Astrocyte of the cerebellum (primary cell): ENCODE measurements at places on chromosomes 1 and 21.

DNA sequence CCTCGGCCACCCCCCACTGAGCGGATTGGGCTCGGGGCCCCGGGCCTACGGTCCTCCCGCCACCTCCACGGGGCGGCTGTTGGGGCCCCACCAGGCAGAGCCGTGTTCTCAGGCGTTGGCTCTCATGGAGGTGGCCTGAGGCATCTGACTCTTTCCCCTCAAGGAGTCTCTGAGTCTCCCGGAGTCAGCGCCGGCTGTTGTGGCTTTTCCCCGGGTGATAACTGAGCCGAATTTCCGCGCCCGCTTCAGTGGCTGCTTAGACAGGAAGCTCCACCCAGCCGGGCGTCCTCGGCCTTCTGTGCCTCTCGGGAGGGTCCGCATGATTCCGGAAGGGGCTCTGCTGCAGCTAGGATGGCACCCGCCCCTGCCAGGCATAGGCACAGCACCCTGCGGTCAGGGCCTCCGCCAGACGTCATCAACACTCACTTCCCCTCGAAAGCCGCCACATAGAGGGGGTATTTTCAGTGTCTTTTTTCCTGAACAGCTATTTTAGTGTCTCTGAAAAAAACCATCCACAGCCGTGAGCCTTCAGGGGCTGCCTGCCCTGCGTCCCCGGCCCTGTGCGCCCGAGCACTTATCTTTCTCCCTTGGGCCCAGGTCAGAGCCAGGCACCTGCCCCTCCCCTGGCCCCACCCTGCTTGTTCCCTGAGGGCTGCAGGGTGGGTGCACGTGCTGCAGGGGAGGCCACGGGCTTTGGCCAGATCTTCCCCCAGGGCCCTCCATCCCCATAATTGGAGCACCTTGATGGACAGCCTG lies 72.9 kb downstream of the SKI start:
- no peak for DNase-seq

DNA sequence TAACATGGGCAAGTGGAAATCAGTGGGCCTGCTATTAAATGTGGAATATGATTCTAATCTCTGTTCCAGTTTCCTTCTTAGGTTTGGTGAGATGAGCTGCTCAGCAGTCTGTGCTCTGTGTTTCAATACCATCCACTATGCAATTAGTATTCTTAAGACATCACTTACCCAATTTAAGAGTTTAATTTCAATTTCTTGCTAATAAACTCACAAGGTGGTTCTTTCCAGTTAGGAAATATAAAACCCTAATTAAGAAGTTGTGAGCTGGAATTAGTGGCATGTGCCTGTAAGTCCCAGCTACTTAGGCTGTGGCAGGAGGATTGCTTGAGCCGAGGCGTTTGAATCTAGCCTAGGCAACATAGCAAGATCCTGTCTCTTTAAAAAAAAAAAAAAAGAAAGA lies 51.7 kb downstream of the MPZL1 start:
- DNase-seq, result no peak

GRCh38 chr1:243291292-243291691 lies 35.5 kb downstream of the SDCCAG8 start:
- DNase-seq, result no peak

DNA sequence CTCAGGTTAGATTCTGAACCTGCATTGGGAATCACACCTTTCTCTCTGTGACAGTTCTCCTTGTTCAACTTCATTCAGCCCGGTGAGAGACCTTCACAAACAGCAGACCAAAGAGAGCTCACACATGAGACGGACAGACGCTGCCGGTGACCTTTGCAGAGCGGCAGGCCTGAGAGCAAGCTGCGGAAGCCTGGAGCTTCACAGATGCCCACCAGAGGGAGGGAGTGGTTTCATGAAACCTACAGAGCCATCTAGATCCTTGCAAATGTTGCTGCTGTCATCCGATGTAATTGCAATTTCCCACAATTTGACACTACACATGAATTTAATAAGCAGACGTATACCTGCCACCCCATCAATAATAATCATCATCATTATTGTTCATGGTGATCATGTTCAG lies 39.4 kb downstream of the GRIK3 start:
- no peak for DNase-seq

DNA sequence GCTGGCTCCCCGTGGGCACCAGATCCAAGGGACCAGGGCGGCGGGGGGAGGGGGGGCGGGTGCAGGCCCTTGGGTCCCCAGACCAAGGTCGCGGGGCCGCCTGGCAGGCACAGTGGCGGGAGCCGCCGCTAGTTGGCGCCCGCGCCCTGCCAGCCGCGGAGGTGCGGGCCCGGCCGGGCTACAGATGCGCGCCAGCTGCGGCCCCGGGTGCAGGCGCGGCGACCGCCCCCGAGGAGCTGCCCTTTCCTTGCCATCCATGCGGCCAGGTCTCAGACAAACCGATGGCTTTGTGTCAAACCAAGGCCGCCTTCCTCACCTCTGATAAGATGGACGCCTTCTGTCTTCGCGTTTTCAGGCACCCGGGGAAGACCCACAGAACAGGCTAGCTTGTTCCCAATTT lies 2.2 kb upstream of the RUNX3 start:
- no peak for DNase-seq

GRCh38 chr1:15008783-15009729 lies 144.5 kb upstream of the TMEM51 start:
- peak; percentile 49 for DNase-seq

DNA sequence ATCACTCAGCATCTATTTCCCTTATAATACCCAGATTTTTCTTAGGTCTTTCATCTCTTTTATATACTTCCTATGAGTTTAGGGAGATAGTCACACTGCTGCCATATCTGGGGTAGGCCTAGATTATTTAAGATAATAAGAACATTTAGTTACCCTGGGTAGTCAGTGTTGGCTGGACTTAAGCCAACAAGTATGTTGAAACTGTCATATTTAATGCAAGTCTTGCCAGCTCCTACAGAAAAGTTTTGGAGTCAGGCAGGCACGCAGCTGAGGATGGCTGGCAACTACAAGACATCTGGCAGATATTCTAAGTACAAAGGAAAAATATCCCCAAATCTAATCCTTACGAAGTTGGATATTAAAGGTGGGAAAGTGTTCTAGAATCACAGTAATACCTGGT lies 19.2 kb upstream of the DEPDC1 start:
- no peak for DNase-seq

GRCh38 chr1:119323216-119323982 lies 45.2 kb upstream of the HAO2 start:
- no peak for DNase-seq

GRCh38 chr1:106603616-106604015 lies 452.9 kb upstream of the PRMT6 start:
- no peak for DNase-seq

GRCh38 chr1:67635055-67635809 lies 49.8 kb upstream of the GADD45A start:
- no peak for DNase-seq

DNA sequence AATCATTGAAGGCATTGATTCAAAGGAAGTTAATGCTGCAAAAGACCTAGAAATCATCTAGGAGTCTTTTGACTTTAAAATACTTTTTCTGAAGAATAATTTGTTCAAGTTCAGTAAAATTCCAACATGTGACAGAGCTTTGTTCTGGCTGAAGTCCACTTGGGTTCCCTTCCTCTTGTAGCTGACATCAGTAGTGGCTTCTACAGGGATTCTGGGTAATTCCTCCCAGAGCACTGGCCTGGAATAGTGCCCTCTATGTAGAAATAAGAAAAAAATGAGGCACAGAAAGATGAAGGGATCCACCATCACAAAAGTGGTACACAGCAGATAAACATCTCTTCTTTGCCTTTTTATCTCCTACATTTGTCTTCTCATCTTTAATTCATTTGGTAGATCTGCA lies 548.1 kb downstream of the LTN1 start:
- DNase-seq, result no peak

DNA sequence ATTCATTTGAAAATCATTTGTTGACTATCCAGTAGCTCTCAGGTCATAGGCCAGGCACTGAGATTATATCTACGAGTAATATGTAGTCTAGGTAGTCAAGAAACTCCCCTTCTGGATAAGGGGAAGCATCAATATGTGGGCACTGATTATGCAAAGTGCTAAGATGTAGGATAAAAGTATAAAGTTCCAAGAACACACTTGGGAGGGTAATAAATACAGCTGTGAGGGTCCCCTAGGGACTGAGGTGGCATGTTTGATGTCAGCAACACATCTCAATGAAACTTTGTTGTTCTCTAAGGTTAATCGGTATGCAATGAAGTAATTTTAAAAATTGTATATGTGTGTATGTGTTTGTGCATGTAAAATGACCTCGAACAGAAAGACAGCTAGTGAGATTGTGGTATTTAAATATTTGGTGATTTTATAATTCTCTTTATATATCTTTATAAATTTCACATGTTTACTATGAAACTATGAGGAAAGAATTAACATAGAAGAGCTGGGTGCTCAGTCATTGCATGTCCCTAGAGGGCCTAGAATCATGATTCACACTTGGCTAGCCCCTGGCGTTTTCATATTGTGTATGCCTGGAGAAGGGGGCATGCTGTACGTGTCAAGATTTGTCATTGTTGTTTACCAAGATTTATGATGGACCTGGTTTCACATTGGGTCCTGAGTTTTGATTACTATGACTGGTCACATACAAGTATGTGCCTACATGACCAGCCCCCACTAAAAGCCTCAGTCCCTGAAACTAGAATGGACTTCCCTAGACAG lies 140.1 kb upstream of the DUSP10 start:
- DNase-seq, result no peak

- DNase-seq, result no peak
These were observed 453.8 kb downstream of the PTPRU start for GRCh38 chr1:29690156-29690555.

DNA sequence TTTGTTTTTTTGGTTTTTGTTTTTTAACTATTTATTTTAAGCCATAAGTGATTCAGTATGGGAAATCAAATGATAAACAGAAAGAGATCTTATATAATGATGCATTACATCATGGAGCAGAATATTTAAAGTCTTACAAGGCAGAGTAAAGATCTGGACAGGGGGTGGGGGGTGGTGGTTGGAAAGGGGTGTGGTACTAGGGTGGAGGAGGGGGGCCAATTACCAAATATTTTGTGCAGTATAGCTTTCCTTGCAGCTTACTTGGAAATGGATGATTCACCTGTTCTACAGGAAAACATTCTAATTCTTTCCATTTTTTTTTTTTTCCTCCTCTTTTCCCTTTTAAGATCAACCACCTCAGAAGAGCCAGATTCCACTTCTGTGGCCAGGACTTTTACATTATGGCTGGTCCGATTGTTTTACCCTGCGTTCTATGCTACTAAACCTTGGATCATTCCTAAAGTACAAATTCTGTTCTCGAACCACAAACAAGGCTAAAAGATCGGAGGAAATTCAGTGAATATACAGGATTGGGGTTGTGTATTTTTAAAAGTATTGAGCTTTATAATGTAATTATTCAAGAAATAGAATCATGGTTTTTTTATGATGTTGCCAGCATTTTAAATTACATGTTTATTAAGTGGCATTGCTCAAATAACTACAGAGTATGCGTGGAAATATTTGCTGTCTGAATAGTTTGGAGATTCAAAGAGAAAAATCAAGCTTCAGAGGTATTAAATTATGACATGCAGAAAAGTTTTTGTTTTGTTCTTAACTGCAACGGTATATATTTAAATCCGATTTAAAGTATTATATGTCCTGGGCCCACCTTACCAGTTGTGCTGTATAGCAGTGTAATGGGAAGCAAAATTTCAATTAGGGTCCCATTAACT lies 859.5 kb downstream of the USP25 start:
- DNase-seq, result no peak

DNA sequence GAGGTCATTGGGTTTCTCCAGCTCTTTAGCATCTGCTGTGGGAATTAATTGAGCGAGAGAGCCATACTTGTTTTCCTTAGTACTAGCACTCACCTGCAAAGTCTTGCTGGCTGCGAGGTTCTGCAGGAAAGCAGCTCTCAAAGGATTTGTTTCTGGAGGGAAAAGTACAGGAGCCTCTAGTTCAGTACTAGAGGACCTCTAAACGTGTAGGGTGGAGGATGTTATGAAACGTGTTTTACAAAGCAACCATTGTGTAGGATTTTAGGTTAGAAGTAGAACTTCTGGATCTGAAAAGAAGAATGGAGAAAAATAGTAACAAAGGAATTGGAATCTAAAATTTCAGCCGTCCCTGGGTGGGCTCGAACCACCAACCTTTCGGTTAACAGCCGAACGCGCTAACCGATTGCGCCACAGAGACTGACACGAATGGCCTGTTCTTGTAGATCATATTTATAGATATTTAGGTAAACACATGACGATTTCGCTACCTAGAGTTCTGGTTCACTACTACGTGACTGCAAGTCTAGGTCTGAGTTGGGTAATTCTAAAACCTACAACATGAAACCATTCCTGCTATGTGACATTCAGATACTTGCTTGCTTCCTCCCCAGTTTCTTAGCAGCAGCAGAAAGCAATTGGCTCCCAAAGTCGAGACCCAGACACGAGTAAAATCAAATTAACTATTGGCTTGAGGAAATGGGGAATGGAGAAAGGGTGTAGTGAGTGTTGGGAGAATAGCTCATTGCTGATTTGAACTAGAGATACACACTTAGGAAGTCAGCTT lies 60.2 kb upstream of the CFAP126 start:
- DNase-seq, result no peak
